ENCODE measurements at places on chromosomes 13 and 19.

DNA sequence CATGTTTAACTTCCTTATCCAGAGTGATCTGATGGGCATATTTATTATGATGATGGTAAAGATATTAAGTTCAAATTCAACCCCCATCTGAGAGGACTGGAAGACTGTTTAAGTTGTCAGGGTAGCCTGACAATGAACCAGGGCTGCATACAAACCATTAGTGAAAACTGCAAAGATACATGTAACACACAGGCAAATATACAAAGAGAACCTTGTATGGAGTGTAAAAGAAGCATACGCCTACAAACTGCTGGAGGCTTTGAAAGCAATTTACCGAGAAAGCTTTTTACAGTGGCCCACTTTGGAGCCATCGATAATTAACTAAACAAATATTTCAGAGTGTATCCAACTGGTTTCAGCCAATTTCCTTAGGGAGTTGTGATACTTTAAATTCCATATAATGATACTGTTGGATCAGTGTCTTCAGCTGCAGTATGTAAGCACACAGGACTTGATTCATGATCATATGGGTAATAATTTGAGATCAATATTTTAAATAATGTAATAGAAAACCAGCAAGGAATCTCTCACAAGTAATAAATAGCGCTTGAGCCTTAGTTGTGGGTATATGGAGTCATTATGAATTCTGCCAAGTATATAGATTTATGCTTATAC lies 231.5 kb upstream of the SPRY2 start:
- DNase-seq: no peak

- DNase-seq: no peak
Measured at GRCh38 chr13:39110518-39111097, 72.4 kb downstream of the NHLRC3 start.

- DNase-seq: no peak
Measured at GRCh38 chr13:85565652-85566051, 233.6 kb downstream of the SLITRK6 start.

DNA sequence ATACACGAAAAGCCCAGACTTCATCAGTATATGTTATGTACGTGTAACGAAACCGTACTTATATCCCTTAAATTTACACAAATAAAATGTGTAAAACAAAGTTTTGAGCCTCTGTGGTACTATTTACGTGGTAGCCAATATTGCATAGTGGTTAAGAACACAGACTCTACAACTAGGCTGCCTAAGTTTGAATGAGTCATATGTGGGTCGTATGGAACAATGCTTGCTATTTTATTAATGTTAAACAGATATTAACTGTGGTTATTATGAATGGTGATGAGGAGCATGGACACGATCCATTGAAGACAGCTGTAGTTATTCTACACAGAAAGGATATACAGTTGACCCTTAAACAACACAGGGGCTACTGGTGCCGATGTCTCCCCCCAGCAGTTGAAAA lies 42.5 kb downstream of the DPY19L3 start:
- DNase-seq: no peak

GRCh38 chr13:28744091-28744536 lies 25.3 kb upstream of the SLC46A3 start:
- no peak for DNase-seq

GRCh38 chr19:47093841-47094240 lies 19.7 kb downstream of the ZC3H4 start:
- DNase-seq: no peak

DNA sequence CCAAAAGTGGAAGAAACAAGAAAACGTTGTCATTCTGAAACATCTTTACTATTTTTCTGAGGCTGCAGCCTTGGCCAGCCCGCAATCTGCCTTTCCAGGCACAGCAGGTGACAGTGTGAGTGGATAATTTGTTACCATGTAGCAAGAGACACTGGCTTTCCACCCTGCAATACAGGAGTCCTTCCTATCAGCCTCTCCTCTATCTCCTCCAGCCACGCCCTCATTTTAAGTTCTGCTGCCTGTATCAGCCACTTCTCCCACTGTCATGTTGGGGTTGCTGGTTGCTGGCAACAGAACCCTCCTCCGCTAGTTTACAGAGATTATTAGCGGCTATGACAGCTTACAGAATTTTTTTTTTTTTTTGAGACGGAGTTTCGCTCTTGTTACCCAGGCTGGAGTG lies 7.7 kb upstream of the LGALS7 start:
- no peak for DNase-seq

DNA sequence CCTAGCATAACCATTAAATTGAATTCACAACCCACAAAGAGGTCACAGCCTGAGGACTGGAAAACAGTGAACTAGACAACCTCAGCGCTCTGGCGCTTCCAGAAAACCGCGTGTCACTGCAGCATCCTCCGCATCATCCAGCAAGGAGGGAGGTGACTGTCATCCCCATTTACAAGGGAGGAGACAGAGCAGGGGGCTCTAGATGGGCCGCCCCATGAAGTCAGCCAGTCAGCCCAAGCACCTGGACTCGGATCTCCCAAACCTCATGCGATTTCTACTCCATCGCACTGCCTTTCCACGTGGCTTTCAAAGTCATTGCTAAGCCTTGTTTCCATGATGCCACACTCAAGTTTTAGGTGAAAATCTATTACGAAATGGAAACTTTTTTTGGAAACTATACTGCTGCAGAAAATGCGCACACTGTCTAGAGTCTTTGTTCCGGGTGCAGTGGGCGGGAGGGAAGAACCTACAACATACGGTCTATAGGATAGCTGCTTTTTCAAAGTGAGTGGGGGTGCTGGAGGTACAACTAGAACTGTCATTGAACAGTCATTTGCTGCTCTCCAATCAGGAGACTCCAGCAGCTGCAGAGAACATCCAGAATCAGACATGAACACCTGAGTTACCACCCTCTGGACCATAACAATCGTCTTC lies 2.8 kb downstream of the AP3D1 start:
- no peak for DNase-seq

GRCh38 chr13:77326905-77327604 lies at the start of gene MYCBP2:
Gene MYCBP2 (minus strand): TSS chr13:77327094. CDS start chr13:77326775, 319 bp downstream.
- peak; percentile 95 for DNase-seq

DNA sequence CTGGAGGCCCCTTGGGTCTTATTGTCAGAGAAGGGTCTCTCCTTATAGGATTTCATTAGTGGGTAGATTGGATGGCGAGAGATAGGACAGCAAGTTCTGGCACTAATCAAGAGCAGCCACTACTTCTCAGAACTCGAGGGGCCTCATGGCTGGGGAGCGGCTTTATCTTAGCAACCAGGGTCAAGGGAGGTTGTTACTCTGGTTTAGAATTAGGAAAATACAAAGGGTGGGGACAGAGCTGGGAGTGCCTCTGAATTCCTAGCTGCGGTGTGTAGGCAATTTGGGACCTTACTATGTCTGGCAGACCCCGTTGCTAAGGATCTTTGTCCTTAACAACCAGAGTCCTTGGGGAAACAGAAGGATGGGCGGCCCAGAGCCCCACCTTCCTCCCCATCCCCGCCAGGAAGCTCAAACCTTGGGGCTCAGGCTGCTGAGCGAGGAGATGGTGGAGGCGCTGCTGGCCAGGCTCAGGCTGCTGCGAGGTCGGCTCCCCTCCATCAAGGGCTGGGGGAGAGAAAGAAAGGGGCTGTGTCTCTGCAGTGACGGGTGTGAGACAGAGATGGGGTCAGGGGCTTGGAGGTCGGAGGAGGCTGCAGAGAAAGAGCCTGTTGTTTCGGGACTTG lies 1.2 kb downstream of the PLEKHA4 start:
- no peak for DNase-seq

DNA sequence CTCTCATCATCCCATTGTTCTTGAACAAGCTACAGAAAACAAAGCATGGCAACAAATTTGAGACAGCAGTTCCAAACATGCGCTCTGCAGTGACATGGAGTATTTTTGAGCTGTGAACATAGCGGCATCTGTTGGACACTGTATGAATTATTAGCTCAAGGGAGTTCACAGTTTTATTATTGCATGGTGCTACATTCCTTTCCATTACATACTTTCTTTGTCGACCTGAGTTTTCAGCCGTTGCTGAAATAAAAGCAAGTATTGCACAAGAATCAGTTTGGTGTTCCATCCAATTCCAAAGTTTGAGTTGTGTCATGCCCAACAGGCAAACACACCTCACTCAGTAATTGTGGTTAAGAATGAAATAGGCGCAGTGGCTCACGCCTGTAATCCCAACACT lies 30.1 kb upstream of the METTL21C start:
- no peak for DNase-seq

DNA sequence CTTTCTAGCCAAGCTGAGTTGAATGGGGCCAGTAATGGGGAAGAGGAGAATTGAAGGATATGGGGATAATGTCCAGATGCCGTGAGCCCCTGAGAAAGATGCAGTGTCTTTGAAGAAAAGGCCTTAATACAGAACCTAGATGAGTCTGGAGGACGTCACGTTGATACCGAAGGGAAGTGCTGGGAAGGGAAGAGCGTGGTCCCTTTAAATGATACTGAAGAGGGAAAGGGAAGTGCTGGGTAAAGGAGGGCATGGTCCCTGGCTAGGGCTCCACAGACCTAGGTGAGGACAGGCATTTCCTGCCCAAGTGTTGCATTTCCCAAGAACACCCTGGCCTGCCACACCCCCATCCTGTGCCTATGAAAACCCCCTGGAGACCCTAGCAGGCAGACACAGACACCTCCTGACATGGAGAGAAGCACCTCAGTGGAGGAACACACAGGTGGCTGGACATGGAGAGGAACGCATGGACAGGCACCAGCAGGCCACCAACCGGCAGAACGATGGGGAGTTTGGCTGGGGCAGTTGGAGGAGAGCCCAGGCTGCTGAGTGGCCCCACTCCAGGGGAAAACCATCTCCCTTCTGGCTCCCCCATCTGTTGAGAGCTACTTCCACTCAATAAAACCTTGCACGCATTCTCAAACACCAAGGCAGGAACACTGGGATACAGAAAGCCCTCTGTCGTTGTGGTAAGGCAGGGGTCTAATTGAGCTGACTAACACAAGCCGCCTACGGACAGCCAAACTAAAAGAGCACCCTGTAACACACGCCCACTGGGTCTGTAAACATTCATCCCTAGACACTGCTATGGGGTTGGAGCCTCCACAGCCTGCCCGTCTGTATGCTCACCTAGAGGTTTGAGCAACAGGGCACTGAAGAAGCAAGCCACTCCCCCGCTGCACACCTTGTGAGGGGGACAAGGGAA lies 34.9 kb upstream of the POMP start:
- no peak for DNase-seq

DNA sequence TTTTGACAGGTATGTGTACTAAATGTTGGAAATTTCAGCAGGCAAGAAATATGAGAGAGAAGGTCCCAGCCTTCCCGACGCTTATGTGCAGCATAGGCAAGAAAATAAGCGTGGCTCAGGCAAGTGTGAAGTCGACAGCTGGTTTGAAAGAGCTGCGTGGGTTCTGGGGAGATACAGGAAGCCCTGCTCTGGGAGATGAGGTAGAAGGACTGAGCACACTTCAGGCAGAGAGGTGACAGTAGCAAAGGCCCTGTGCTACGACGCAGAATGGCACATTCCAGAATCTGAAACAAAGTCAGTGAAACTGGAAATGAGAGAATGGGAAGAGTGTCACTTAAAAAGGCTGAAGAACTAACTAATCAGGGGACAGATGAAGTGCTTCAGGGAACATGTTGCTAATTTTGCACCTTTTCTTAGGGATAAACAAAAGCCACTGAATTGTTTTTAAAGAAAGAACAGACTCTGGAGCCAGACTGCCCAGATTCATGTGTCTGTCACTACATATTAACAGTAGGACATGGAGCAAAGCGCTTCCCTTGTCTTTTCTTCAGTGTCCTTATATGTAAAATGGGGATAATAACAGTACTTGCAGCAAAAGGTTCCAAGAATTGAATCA lies 160.1 kb downstream of the SPRY2 start:
- DNase-seq: no peak

DNA sequence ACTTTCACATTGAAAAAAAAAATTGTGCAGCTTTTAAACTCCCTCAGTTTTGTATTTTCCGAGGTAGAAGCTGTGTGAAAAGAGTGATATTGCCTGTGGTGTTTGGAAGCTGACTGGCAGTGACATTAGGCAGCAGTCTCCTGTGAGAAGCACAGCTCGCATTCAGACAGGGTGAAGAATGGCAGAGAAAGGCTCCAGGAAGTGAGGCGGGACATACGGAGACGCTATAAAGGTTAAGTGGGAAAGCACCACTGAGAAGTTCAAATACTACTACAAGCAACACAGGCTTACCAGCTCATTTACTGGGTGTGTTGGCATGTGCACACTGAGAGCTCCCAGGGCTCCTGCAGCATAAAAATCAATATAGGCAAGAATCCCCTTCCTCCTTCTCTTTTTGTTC lies 88.4 kb downstream of the RXFP2 start:
- no peak for DNase-seq

DNA sequence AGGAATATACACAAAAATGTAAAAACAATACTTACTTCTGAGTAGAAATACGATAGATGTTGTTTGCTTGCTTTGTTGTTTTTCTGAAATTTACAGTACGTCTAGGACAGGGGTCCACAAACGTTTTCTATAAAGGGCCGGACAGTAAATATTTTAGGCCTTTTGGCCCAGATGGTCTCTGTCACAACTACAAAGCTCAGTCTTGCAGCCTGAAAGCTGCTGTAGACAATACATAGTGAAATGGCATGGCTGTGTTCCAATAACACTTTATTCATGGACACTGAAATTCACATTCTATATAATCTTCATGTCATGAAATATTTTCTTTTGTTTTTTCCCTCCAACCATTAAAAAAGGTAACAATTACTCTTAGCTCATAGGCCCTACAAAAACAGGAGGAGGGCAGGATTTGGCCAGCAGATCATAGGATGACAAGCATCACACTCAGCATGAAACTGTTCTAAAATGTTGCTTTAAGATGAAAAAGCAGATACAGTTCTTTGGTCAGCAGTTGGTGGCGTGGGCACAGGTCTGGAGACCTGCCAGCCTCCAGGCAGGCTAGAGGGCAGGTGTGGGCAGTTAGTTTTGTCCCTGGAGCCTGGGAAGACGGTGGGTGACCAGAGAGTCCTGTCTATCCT lies at the start of gene EDDM13:
Gene EDDM13 (plus strand): TSS at position 588 of the 638 bp plus-strand sequence. CDS start 87 bp downstream, outside the sequence.
- no peak for DNase-seq

GRCh38 chr19:57406516-57407123 lies 4.3 kb upstream of the ZNF17 start:
- DNase-seq: peak; percentile 44

DNA sequence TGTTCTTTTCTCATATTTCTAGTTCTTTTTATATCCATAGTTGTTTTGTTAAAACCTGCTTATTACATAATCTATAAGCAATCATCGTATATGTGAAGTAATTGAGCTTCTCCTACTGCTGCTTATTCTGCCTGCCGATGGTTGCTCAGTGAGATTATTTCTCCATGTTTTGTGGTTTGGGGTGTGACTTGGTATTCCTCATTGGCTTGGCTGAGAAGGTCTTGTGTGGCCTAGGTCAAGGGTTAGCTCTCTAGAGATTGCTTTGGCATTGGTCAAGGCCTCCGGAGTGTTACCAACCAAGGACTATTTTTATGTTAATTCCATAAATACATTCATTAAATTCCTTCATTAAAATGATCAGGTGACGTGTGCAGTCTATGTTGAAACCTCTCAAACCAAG lies 302.8 kb downstream of the MYO16 start:
- DNase-seq: no peak

- no peak for DNase-seq
Measured at GRCh38 chr19:12872941-12873890, 8.0 kb downstream of the DNASE2 start.

GRCh38 chr19:2117215-2117960 lies 20.7 kb downstream of the IZUMO4 start:
- DNase-seq: no peak
